ENCODE measurements at places on chromosomes 7 and 10. TPM values are rescaled to one million over a fixed set of nuclear protein-coding genes. Genes with fewer than 3 reads are reported as not detected.

DNA sequence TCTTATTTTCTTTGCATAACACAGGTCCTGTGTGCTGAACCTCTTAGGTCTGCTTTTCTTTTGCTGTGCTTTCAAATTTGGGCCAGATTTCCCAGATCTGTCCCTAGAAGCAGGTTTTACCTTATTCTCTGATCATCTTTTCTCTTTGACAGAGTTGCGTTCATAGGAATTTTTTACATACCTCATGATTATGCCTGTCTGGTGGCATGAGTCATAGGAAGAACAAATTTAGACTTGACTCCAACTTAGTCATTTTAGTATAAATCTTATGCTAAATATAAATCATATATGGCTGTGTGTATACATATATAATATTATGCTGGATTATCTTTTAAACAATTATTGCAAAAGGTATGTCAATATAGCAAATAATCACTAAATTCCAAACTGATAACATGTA lies 1038.9 kb downstream of the GRM8 start:
- H3K27ac ChIP-seq = no peak overlapping the region
- H3K4me3 ChIP-seq = no peak overlapping the region
- H3K36me3 ChIP-seq = no peaks in the 10 kb centered on the region
- DNase-seq = no peak
- H3K4me1 ChIP-seq = no peaks in the 10 kb centered on the region

DNA sequence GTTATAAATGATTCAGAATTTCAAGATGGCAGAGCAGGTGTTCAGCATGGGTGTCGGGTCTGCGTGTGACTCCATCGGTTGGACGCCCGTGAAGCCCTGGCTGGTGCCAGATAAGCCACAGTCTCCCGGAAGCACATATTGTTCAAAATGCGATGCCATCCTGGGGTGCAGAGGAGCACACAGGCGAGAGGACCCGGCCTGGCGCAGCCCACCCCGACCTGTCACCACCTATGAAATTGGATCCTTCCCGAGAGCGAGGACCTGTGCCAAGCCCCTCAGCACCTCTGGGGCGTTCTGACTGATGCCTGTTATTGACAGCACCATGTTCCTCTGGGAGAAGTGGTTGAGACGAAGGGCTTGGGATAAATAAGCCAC lies 110.1 kb downstream of the ACTR3B start:
- DNase-seq = no peak
- no peak overlapping the region for H3K4me3 ChIP-seq
- H3K36me3 ChIP-seq = no peaks in the 10 kb centered on the region
- no peak overlapping the region for H3K27ac ChIP-seq

The ANTXRL gene
- total RNA-seq = not detected

The CH25H gene
- not detected for total RNA-seq

DNA sequence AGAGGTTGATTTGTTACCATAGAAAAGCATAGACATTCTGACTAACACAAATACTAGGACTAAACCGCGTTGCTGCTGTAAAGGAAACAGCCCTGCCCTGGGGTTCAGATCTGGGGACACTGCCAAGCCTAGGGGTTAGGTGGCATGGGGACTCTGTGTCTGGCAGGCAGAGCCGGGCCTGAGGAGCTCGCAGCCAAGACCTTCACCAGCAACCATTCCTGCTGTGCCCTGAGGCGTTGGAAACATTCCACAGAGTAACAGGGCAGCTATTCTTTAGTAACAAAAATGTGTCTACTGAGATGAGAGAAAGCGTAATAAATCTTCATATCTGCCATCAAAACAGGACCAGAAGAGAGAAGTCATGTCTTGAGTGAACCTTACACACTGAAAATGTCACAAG lies 280.5 kb downstream of the POM121L12 start:
- H3K36me3 ChIP-seq = no peaks in the 10 kb centered on the region
- H3K27ac ChIP-seq = no peak overlapping the region
- no peaks in the 10 kb centered on the region for H3K27me3 ChIP-seq
- no peak overlapping the region for H3K4me3 ChIP-seq

The SLC18A3 gene
- not detected for total RNA-seq

- H3K4me1 ChIP-seq = peaks cover 31% of the 10 kb centered on the region
- H3K27me3 ChIP-seq = peaks cover 29% of the 10 kb centered on the region
- no peak for DNase-seq
- no peak overlapping the region for H3K27ac ChIP-seq
- H3K36me3 ChIP-seq = no peaks in the 10 kb centered on the region
Observed at GRCh38 chr10:102413806-102414561, 4.6 kb downstream of the PSD start.

The LRRC61 gene
- total RNA-seq = 13.0 TPM

The UBE3C gene
- 60.7 TPM for total RNA-seq

The RPEL1 gene
- not detected for total RNA-seq

- H3K27me3 ChIP-seq = no peaks in the 10 kb centered on the region
- DNase-seq = no peak
- H3K4me1 ChIP-seq = no peaks in the 10 kb centered on the region
- H3K36me3 ChIP-seq = peaks cover 10% of the 10 kb centered on the region
- no peak overlapping the region for H3K27ac ChIP-seq
Observed at GRCh38 chr10:91460681-91461080, 50.5 kb downstream of the HECTD2 start.

GRCh38 chr10:132299371-132300336 lies 8.1 kb downstream of the STK32C start:
- H3K27ac ChIP-seq = no peak overlapping the region
- H3K27me3 ChIP-seq = no peaks in the 10 kb centered on the region
- H3K4me3 ChIP-seq = no peak overlapping the region
- no peaks in the 10 kb centered on the region for H3K4me1 ChIP-seq
- no peaks in the 10 kb centered on the region for H3K36me3 ChIP-seq

GRCh38 chr7:75621124-75621523 lies 117.6 kb downstream of the HIP1 start:
- no peak overlapping the region for H3K27ac ChIP-seq
- no peaks in the 10 kb centered on the region for H3K27me3 ChIP-seq
- DNase-seq = no peak
- H3K4me3 ChIP-seq = no peak overlapping the region

DNA sequence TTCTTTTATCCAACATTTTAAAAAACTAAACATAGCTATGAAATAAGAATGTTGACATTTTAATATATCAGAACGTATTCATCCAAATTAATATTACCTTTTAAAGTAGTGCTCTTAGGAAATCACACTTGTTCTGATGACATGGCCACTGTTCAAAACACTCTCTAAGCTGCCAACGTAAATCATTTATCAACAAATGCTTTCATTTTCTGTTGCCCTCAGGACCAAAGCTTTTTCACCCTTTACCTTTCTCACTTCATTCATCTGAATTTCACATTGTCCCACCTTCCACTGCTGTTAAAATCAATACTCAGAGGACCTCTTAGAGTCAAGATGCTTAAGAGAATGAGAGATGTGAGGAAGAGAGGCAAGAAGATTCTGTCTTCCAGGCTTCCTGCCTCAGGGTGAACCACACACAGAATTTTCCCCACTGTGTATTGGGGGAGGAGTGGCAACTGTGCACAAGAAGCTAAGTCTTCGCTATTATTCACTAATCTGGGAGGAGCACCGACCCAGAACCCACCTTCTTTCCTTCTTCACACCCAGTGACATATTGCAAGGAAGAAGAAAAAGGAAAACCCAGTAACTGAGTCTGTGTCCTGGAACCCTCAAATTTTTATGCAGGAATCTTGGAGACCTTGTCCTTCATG lies 21.0 kb downstream of the HIBADH start:
- H3K27me3 ChIP-seq = no peaks in the 10 kb centered on the region
- peaks cover 5% of the 10 kb centered on the region for H3K4me1 ChIP-seq
- H3K36me3 ChIP-seq = peaks cover 13% of the 10 kb centered on the region
- H3K4me3 ChIP-seq = no peak overlapping the region
- no peak overlapping the region for H3K27ac ChIP-seq

DNA sequence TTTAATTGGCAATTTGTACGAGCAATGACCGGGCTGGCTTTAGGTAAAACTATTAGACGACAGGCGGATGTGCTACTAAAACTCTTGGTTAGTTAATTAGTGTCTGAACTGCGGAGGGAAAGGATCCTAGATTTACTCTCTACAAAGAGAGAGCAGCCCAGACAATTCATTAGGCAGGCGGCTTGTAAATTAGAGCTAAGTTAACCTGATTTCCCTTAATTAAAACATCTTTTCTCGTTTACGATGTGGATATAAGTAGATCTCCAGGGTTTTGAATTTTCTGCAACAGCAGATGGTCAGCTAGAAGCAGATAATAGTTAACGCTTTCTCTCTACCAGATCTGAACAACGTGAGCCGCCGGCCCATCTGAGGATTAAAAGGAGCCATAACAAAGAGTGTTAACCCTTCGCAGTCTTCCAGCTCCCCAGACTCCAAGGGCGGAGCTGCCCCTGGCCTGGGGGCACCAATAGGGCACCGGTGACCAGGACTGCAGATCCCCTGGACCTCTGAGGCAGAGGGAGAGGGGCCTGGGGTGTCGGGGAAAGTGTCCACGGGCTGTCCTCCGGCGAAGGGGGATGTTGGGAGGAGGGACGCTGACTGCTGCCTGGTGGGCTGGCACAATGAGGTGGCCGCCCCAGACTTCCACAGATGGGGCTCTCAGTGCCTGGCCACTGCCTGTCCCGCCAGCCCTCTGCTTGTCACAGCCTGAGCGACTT lies 6.3 kb upstream of the UNCX start:
- no peak for DNase-seq
- no peak overlapping the region for H3K4me3 ChIP-seq
- no peaks in the 10 kb centered on the region for H3K4me1 ChIP-seq
- H3K27me3 ChIP-seq = peaks cover 51% of the 10 kb centered on the region
- no peak overlapping the region for H3K27ac ChIP-seq

DNA sequence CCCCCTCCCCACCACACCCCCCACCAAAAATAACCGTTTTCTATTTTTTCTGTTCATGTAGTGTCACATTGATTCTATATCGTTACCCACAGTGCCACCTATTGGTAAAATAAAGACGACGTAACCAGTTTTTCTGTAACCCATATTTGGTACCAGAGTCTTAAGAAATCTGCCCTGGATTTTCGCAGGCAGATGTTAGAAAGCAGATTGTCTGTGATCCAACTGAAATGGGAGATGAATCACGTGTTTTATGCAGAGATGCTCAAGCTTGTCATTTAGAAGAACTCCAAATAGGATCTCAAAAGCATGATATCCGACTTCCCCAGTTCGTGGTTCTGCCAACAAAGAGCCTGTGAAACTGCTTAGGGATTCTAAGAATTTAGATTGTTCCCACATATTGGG lies 261.1 kb upstream of the CSTF2T start:
- peaks cover 17% of the 10 kb centered on the region for H3K27me3 ChIP-seq
- no peaks in the 10 kb centered on the region for H3K36me3 ChIP-seq
- no peaks in the 10 kb centered on the region for H3K4me1 ChIP-seq

The KIAA1217 gene
- 0.60 TPM for total RNA-seq

GRCh38 chr7:44103923-44104859 lies at the start of gene AEBP1:
TSS of gene AEBP1 (plus strand) at chr7:44104345. CDS start at chr7:44104666, 321 bp downstream.
- H3K4me1 ChIP-seq = peaks cover 12% of the 10 kb centered on the region
- H3K36me3 ChIP-seq = peaks cover 3% of the 10 kb centered on the region
- H3K27ac ChIP-seq = peak within 1 kb of the TSS; percentile 43

The CTTNBP2 gene
- total RNA-seq = not detected

GRCh38 chr10:118769898-118770600 lies 15.3 kb upstream of the CACUL1 start:
- no peak overlapping the region for H3K27ac ChIP-seq
- H3K4me3 ChIP-seq = no peak overlapping the region
- DNase-seq = no peak
- no peaks in the 10 kb centered on the region for H3K27me3 ChIP-seq
- no peaks in the 10 kb centered on the region for H3K4me1 ChIP-seq
- H3K36me3 ChIP-seq = no peaks in the 10 kb centered on the region

- H3K36me3 ChIP-seq = peaks cover 2% of the 10 kb centered on the region
- no peak overlapping the region for H3K4me3 ChIP-seq
- DNase-seq = peak; percentile 20
- H3K27me3 ChIP-seq = no peaks in the 10 kb centered on the region
Observed at GRCh38 chr10:124565565-124566221, 104.1 kb downstream of the LHPP start.

The ODAD2 gene
- 0.23 TPM for total RNA-seq

DNA sequence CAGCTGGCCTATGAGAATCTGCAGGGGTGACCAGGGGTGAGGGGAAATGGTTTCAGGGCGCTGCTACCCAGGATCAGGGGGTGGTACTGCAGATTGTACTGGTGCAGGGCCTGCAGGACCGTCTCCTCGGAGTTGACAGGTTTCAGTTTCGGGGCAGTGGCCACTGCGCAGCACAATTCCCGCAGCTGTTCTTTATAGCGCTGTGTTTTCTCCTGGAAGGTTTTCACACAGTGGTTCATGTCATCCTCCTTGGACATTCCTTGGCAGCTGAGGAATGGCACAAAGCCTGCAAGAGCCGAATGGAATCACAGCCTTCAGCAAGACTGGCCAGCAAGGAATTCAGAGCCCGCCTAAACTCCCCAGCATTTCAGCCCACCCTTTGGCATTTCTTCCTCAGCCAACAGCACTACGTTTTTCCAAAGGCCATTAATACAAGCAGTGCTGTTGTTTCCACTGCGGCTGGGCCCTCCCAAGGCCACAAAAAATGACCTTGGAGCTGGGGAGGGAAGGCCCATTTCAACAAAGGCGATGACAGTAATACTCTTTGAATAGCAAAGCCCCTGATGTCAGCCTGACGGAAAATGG lies 44.9 kb downstream of the PNLIPRP2 start:
- no peaks in the 10 kb centered on the region for H3K36me3 ChIP-seq
- no peaks in the 10 kb centered on the region for H3K4me1 ChIP-seq
- H3K27me3 ChIP-seq = peaks cover 29% of the 10 kb centered on the region
- DNase-seq = no peak
- no peak overlapping the region for H3K4me3 ChIP-seq

The AKR1C8 gene
- total RNA-seq = not detected

- peaks cover 83% of the 10 kb centered on the region for H3K4me1 ChIP-seq
- no peaks in the 10 kb centered on the region for H3K27me3 ChIP-seq
- DNase-seq = no peak
Observed at GRCh38 chr7:92817398-92817797, 19.0 kb downstream of the CDK6 start.

- no peaks in the 10 kb centered on the region for H3K27me3 ChIP-seq
- no peak overlapping the region for H3K27ac ChIP-seq
- peak; percentile 62 for DNase-seq
- no peaks in the 10 kb centered on the region for H3K4me1 ChIP-seq
Observed at GRCh38 chr7:93442478-93443224, 131.9 kb downstream of the CALCR start.

GRCh38 chr10:114720685-114721278 lies 62.7 kb upstream of the ABLIM1 start:
- H3K27ac ChIP-seq = no peak overlapping the region
- no peaks in the 10 kb centered on the region for H3K4me1 ChIP-seq
- no peaks in the 10 kb centered on the region for H3K27me3 ChIP-seq
- no peak for DNase-seq
- H3K36me3 ChIP-seq = no peaks in the 10 kb centered on the region

- DNase-seq = no peak
- no peak overlapping the region for H3K27ac ChIP-seq
- H3K36me3 ChIP-seq = no peaks in the 10 kb centered on the region
Observed at GRCh38 chr7:50828801-50829200, 46.1 kb upstream of the GRB10 start.

- no peak for DNase-seq
- peaks cover 12% of the 10 kb centered on the region for H3K27me3 ChIP-seq
- no peak overlapping the region for H3K27ac ChIP-seq
- H3K36me3 ChIP-seq = no peaks in the 10 kb centered on the region
- no peak overlapping the region for H3K4me3 ChIP-seq
- H3K4me1 ChIP-seq = peaks cover 4% of the 10 kb centered on the region
Observed at GRCh38 chr10:22997096-22997495, 69.2 kb downstream of the ARMC3 start.

The ZNF736 gene
- 25.5 TPM for total RNA-seq

- no peaks in the 10 kb centered on the region for H3K36me3 ChIP-seq
- no peak for DNase-seq
- peaks cover 7% of the 10 kb centered on the region for H3K27me3 ChIP-seq
Observed at GRCh38 chr7:94355454-94355853, 39.2 kb upstream of the COL1A2 start.
